ENCODE measurements at places on chromosomes 4 and X.

DNA sequence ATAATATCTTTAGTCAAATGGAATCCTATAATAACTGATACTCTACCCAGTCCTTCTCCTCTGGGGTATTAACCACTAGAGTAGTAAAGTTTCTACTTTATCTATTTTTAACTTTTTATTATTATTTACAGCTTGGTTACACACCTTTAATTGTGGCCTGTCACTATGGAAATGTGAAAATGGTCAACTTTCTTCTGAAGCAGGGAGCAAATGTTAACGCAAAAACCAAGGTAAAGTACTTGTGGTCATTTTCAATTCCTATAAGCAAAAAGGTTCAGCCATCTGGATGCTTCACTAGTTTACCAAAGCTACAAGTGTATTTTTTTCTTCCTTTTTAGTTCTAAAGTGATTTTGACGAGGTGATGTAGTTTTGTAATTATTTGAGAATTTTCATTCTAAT lies 238.8 kb downstream of the ANK2 start:
- no peak for DNase-seq

- DNase-seq: no peak
These were observed 3.0 kb downstream of the PCGF3 start for GRCh38 chr4:708631-708933.

DNA sequence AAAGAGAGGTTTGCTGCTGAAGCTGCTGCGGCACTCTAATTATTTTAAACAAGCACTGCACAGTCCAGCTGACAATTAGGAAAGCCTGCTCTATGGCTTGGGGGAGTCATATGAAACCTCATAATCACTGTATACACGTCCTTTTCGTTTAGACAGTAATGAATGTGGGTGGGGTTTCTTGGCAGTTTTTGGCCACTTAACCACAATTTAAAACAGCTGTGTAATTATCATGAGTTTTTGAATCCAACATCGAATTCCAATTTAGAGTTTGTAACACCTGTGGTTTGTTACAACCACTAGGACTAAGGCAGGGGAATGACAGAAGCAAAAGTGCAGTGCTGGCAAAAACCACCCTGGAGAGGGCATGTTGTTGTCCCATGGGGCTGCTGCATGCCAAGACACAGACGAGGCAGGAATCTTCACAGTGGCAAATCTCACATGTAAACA lies 99.5 kb downstream of the CXXC4 start:
- no peak for DNase-seq

- DNase-seq: no peak
These were observed 59.4 kb upstream of the PITX2 start for GRCh38 chr4:110682311-110682710.

- DNase-seq: no peak
These were observed 138.0 kb downstream of the ZNF674 start for GRCh38 chrX:46407036-46407752.

DNA sequence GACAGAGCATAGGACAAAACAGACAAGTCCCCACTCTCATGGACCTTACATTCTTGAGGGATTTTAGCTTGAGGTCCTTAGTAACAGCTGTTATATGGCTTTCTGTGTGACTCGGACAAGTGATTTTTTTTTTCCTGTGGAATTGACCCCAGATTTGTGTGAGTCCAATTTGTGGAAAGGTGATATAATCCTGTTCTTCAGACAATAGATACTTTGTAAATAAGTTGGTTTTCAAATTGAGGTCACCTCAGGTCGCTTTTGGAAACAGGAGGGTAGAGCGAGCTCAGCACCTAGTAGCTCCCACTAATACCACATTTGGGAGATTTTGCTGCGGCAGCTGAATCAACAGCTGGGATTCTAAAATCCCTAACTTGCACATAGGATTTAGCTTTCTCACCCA lies 1008.8 kb downstream of the ADGRL3 start:
- no peak for DNase-seq

GRCh38 chrX:107025545-107025944 lies 25.5 kb upstream of the MORC4 start:
- peak; percentile 0 for DNase-seq

Data from iPS DF 19.7 (cell line).